ENCODE measurements at places on chromosomes 3 and 15.

DNA sequence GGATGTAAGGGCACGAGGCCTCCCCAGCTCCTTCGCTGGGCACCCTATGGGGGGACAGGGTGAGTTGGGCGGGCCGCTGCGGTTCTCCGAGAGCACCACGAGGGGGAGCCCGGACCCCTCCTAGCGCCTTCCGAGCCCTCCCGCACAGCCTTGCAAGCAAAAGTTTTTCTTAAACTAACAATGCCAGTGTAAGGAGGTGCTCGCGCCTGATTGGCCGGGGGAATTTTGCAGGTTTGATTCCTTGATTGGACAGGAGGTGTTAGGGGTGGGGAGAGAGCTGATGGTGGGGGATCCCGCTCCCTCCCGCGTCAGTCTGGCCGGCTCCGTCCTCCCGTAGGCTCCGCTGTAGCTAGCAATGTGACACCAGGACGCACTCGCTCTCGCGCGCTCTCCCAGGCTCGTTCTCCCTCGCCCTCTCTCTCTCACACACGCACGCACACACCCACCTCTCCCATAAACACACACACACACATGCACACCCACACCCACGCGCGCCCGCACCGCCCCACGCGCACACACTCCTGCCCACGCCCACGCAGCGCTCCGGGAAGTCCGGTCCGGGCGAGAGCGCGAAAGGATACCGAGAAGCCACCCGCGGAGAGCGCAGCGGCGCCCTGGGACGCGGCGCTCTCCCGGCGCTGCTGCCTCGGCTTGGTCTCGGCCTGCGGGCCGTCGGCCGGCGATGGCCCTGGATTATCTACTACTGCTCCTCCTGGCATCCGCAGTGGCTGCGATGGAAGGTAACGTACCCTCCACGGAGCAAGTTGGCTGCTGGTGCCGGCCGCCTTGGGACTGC is at the start of gene EPHB1:
EPHB1 (plus strand) TSS at position 311 of the 796 bp plus-strand sequence.
- peak; percentile 89 for DNase-seq

GRCh38 chr3:182906036-182906435 is 74.3 kb downstream of the DCUN1D1 start:
- DNase-seq, result no peak

GRCh38 chr15:27903405-27903804 is 195.7 kb downstream of the OCA2 start:
- no peak for DNase-seq

DNA sequence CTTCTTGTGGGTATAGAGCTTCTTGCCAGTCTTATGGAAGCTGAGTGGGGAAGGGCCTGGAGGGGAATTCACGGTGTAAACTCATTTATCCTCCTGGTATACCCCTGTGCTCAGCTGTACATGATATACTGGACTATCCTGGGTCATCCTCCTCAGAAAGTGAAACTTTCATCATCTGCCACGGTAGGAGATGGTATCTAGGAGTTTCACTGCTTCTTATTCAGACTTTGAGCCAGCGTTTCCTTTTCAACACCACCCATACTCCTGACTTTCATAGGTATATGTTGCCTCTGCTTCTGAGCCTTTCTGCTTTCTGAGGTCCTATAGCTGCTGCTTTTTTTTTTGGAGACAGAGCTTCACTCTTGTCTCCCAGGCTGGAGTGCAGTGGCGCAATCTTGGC is 15.6 kb downstream of the SENP5 start:
- DNase-seq, result no peak

DNA sequence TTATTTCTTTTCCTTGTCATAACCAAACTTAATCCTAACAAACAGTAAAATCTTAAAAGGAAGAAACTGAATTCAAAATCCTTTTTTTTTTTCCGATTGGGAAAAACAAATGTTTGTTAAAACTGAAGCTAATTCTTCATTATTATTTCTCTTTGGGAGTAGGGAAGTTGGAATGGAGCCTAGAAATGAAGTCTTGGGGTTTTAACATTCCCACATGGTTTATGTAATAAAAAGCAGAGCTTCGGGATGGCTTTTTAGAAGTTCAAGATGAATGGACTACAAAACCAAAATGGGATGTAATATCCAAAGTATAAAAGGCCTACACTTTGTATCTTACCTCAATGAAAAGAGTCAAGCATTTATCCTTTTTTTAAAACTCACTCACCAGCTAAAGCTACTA is 189.0 kb upstream of the TMC3 start:
- DNase-seq, result no peak

DNA sequence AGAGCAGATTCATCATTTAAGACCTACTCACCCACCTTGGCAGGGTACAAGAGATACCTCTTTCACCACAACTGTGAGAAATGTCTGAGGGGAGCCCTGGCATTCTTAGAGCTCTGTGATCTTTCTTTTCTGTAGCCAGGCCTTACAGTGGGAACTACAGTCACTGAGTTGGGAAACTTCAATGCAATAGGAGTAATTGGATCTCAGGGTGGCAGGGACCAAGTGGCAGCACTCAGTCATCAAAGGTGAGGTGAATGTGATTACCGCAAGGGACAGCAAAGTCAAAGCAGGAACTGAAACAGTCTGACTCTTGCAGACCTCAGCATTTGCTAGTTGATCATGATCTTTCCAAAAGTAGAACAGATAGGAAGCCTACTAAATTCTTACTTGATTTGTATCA is 7.2 kb upstream of the MCF2L2 start:
- DNase-seq, result no peak

GRCh38 chr15:69436951-69437350 is 15.7 kb upstream of the RPLP1 start:
- no peak for DNase-seq

- no peak for DNase-seq
Measured at GRCh38 chr3:197858598-197858997, 67.5 kb downstream of the LRCH3 start.

GRCh38 chr15:68299436-68299835 is 21.9 kb downstream of the FEM1B start:
- no peak for DNase-seq

GRCh38 chr15:74264081-74264501 is 28.0 kb downstream of the CCDC33 start:
- no peak for DNase-seq

GRCh38 chr3:46614431-46614830 is 2.1 kb downstream of the FAM240A start:
- DNase-seq, result no peak

GRCh38 chr3:151351219-151351618 is 21.9 kb upstream of the P2RY13 start:
- DNase-seq, result no peak

DNA sequence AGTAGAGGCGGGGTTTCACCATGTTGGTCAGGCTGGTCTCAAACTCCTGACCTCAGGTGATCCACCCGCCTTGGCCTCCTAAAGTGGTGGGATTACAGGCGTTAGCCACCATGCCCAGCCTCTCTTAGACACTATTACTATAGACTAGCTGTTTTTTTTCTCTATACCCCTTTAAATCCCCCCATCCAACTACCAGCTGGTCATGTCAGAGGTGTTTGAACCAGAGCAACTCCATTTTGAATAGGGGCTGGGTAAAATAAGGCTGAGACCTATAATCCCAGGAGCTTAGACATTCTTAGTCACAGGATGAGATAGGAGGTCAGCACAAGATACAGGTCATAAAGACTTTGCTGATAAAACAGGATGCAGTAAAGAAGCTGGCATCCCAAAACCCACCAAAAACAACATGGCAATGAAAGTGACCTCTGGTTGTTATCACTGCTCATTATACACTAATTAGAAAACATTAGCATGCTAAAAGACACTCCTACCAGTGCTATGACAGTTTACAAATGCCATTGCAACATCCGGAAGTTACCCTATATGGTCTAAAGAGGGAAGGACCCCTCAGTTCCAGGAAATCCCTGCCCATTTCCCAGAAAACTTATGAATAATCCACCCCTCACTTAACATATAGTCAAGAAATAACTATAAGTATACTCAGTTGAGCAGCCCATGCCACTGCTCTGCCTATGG is 57.8 kb upstream of the GPD1L start:
- DNase-seq, result no peak

- DNase-seq, result peak; percentile 76
Measured at GRCh38 chr15:101641129-101641764, 10.9 kb downstream of the TM2D3 start.

- DNase-seq, result no peak
Measured at GRCh38 chr3:53680028-53680427, 166.2 kb downstream of the CHDH start.
